ENCODE measurements at places on chromosomes 12 and 14.

- no peak for DNase-seq
Observed at GRCh38 chr12:71591601-71592000, 72.0 kb downstream of the ZFC3H1 start.

- DNase-seq = peak; percentile 47
Observed at GRCh38 chr12:51217133-51217967, 512 bp downstream of the POU6F1 start.

DNA sequence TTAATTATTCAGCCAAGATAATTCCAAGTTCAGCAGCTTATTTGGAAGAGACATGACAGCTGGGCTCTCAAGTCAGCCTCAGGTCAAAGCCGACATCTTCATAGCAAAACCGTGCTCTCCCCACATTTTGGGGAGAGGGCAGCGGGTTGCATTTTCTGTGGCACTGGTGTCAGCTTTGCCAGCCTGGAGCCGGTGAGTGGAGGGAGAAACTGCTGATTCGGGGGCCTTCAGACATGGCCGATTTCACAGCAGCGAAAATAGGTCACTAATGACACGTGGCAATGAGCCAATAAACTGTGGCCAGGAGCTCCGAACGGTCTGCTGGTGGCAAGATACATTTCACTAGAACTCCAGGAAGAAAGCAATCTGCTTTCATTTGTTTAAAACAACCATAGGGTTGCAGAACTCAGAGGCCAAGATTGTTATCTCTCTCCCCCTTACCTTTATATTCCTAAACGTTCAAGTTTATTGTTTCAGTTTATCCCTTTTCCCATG is 173.2 kb downstream of the CAND1 start:
- no peak for DNase-seq

DNA sequence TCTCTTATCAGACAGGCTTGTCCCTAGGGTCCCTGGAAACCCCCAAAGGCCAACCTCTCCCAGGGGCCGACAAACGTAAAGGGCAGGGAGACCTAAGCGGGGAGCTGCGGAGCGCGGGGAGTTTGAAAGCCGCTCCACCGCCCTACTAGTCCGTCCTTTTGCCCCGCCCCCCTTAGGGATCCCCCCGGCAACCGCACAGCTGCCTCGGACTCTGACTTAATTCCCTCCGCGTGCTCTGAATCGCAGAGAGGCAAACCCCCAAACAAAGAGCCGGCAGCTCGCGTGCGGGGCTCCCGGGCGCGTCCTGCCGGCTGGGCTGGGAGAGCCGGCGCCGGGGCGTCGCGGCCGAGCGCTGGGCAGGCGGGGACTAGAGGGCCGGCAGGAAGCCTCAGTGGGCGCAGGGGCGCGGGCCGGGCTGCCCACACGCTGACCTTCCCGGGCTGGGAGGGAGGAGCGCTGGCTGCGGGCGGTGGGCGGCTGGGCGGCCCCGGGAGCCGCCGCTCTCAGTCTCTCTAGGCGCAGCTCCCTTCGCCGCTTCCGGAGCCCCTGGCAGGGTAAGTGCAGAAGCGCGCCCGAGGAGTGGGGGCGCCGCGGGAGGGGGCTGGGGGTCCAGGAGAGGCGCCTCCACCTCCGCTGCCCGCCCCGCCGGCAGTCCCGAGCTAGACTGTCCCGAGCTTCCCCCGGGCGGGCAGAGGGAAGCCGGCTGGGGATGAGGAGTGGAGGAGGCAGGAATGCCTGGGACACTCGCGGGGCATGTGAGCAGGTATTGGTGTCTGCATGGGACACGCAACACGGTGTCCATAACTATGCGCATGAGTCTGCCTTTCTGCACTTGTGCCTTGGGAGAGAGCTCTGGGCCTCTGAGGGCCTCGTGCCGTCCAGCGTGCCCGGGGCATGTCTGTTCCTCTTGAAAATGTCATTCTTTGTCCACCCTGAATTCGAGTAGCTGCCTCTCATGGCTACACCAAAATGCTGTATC is at the start of gene TSPAN11:
Gene TSPAN11 (plus strand): TSS at position 506 of the 979 bp plus-strand sequence. CDS start 27,244 bp downstream, outside the sequence.
- DNase-seq = no peak

GRCh38 chr12:79689477-79690141 is 1.2 kb downstream of the PAWR start:
- DNase-seq = peak; percentile 21

- peak; percentile 35 for DNase-seq
Observed at GRCh38 chr14:21987937-21988336, 314.3 kb upstream of the OR4E1 start.

- no peak for DNase-seq
Observed at GRCh38 chr12:81167694-81168093, 89.8 kb downstream of the ACSS3 start.

GRCh38 chr12:130644566-130644965 is 71.5 kb downstream of the RIMBP2 start:
- DNase-seq = no peak

GRCh38 chr12:107514887-107515445 is 170.6 kb upstream of the PWP1 start:
- no peak for DNase-seq

DNA sequence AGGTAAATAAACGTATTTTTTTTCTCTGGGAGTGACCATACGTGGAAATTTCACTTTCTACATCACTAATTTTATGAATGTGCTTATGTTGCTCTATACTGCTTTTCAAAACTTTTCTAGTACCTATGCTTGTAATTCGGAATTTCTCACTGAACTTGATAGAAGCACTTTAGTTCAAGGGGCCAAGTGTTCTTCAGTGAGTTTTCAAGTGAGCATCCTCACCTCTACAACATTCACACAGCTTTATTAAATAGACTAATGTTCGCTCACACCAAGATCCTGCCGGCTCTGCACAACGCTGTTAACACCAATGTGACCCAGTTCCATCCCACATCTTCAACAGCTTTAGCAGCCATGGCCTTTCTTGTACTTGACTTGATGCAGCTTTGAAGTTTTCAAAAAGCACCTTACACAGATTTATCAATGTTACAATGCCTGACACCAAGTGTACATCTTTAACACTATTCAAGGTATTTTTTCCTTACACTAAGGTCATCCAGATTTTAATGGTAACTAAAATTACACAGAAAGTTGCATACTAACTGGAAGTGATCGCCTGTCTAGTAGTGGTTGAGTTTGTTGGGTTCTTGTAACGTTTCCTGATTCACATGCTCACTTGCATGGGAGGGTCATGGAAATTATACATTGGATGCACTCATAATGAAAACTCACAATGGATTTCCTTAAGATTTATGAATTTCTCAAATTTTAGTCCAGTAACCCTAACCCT is 4.5 kb downstream of the UBC start:
- no peak for DNase-seq

GRCh38 chr12:70660002-70660604 is 22.9 kb upstream of the PTPRB start:
- DNase-seq = no peak

- DNase-seq = no peak
Observed at GRCh38 chr14:36055681-36056225, 120.8 kb downstream of the PTCSC3 start.

- DNase-seq = no peak
Observed at GRCh38 chr12:109689426-109689825, 24.2 kb upstream of the FAM222A start.

DNA sequence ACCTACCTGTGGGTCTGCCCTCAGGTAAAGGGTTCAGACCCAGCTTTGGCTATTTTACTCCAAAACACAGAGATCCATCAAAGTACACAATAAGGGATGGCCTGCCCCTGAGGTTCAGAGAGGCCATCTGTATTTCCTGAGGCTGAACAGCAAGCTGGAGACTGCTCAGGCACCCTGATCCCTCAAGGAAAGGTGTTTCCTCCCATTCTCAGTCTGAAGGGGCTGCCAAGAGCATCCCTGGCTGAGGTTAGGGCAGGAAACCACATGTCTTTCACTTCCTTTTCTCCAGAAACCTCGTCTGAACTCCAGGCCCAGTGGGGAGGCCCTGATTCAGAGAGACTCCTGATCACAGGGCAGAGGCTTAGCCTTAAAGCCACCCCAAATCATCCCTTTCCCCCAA is 1.5 kb downstream of the RILPL1 start:
- DNase-seq = no peak

DNA sequence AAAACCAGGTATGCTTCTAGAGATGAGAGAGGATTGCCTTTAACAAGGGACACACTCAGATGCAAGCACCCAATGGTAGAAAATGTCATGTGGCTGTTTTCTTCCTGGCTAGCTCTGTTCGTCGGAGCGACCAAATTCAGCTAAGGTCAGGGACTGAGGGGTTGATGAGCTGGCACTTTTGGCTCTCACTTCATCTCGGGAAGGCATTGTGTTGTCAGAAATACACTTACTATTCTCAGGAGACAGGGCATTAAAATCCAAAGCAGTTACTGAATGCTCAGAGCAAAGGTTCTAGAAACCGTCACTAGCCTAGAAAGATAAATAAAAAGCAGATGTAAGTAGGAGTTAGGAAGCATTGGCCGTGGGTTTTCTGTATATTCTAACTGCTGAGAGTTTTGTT is 275.7 kb upstream of the SSTR1 start:
- DNase-seq = no peak

GRCh38 chr12:104620837-104621531 is 164.2 kb downstream of the CHST11 start:
- no peak for DNase-seq

GRCh38 chr12:116266168-116266601 is 11.3 kb downstream of the MED13L start:
- DNase-seq = no peak

DNA sequence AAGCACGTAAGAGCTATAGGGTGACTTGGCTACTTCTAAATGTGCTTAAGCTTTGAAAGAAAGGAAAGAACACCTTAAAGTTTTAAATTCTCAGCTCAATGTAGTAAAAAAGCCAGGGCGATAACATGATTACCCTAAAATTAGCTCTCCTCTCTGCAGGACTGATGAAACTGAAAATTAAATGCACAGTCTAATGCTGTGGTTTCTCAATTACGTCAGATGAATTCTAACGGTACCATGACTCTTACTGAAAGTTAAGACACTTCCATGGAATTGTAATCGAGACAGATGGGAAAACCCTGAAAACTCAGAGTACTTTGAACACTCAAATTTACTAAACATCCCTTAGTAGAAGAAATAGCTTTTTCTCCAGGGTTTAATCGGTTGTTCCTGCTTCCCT is 25.9 kb upstream of the PRKD1 start:
- no peak for DNase-seq

DNA sequence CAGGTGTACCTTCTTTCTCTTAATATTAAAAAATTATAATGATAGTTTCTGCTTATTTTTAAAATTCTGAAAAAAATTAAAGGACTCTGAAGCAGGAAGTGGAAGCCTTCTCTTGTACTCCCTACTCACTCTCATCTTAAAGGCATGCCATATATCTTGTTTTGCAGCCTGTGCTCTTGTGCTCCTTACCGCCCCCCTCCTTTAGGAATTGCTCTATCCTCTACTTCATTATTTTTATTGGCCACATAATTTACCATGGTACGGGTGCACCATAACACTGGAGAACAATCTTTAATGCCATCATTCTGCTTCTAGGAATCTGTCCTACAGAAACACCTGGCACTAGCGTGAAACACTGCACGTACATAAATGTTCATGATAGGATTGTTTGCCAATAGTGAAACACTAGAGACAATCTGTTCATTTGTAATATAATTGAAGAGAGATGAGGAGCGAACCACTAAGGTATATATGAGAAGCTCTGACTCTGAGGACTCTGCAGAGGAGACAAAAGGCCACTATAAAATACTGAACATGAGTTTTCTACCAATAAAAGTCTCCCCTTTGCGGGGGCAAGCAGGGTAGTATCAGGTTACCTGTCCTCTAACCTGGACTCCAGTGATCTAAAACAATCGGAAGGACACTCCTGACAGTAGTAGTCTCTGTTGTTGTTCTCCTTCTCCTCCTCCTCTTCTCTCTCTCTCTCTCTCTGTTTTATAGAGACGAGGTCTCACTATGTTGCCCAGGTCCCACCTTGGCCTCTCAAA is 6.3 kb upstream of the NYNRIN start:
- no peak for DNase-seq

- no peak for DNase-seq
Observed at GRCh38 chr14:96805956-96806355, 8.8 kb downstream of the VRK1 start.

- peak; percentile 76 for DNase-seq
Observed at GRCh38 chr12:51391283-51392123, at the start of gene GALNT6. GALNT6 (minus strand) TSS chr12:51391406; CDS start chr12:51379781, 11,625 bp downstream.

GRCh38 chr12:10454531-10454930 is 1.4 kb upstream of the KLRC1 start:
- DNase-seq = no peak

DNA sequence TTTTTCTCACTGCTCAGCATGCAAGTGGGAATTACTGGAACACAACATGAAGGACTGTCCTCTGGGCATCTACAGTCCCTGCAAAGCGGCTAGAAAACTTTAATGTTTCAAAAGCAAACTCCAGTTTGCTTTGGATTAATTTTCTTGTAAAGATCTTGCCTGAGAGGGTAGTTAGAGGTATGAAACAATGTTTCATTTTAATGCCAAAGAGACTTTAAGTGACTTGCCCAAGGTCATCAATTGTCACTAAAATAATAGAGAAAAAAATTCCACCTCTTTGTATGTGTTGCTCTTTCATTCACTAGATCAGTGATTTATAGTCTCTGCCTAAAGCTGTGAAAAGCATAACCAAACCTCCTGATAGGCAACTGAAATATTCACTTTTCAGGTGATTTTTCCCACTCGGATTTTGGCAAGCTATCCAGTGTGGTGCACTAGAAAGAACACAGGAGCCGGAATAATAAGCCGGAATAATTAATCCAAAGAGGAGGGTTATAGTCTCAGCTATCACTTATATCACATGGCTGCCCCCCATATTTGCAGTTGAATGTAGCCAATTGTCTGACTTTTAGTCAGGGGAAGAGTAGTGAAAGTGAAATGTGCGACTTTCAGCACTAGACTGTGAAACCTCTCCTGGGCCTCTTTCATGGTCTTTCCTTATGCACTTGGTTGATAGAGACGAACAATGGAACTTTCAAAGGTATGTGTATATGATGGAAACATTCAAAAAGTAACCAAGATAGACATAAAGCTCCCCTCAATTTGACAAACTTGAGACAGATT is 107.7 kb downstream of the SLC6A15 start:
- DNase-seq = no peak

DNA sequence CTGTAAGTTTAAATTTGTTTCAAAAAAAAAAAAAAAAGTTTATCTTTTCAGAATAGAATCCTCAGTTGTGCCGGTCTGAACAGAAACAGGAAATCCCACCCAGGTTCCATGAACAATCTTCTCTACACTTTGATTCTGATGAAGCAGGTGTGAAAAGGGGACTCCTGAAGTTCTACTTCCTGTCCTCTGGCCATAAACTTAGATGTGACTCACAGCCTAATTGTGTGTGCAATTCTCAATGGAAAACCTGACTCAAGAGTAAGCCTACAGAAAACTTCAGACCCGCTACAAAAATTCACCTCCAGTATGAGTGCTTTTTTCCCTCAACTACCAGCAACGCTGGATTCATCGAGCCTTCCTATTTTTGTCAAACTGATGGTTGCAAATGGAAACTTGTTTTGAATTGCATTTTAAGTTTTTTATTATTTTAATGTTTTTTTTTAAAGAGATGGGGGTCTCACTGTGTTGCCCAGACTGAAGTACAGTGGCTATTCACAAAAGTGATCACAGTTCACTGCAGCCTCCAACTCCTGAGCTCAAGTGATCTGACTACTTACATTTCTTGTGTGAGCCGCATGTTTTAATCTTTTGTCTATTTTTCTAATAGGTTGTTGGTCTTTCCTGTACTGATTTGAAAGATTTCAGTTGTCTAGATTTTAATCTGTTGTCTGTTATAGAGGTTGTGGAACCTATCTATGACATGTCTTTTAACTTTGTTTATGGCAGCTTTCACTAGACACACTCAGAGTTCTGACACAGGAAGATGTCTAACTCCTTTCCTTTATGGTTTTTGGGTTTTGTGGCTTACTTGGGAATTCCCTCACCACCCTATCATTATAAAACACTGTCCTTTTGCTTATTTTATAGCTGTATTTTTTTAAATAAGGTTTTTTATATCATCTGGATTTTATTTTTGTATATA is 37.6 kb downstream of the ATG14 start:
- peak; percentile 41 for DNase-seq

- no peak for DNase-seq
Observed at GRCh38 chr14:86756521-86757190, 1226.7 kb downstream of the FLRT2 start.
